ENCODE measurements at places on chromosomes 1 and 21.

DNA sequence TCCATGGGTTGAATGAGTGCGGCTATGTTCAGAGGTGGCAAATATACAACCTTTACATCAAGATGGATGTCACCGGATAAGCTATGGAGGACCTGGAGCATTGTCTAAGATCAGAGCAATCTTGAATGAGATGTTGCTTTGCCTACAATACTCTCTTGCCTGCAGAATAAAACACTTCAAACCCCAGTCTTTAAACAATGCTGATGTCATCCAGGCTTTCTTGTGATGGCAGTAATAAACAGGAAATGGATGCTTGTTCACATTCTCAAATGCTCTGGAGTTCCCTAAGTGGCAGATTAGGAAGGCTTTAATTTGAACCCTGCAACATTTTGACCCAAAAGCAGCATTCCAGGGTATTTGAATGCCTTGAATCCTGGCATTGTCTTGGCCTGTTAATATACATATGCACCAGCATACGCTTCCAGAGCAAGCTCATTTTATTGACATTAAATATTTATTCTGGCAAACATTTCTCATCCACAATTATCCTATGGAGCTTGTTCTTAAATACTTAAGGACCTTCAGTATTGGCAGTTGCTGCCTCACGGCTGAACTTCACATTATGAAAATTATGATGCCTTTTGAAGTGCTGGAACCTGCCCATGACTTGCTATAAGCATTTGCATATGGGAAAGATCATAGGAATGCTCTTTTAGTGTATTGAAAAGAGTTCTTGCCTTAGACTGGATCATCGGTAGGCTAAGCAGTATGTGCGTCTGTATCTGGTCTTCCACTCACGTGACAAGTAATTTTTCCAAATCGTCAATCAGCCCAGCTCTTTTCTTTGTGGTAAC lies 422.7 kb downstream of the SIPA1L2 start:
- no peak for DNase-seq

GRCh38 chr1:211822677-211823407 lies 7.7 kb downstream of the LPGAT1 start:
- no peak for DNase-seq

GRCh38 chr1:112083487-112083886 lies 94.0 kb upstream of the KCND3 start:
- DNase-seq, result no peak

- DNase-seq, result no peak
Measured at GRCh38 chr21:43899307-43900077, 34.5 kb downstream of the AGPAT3 start.

DNA sequence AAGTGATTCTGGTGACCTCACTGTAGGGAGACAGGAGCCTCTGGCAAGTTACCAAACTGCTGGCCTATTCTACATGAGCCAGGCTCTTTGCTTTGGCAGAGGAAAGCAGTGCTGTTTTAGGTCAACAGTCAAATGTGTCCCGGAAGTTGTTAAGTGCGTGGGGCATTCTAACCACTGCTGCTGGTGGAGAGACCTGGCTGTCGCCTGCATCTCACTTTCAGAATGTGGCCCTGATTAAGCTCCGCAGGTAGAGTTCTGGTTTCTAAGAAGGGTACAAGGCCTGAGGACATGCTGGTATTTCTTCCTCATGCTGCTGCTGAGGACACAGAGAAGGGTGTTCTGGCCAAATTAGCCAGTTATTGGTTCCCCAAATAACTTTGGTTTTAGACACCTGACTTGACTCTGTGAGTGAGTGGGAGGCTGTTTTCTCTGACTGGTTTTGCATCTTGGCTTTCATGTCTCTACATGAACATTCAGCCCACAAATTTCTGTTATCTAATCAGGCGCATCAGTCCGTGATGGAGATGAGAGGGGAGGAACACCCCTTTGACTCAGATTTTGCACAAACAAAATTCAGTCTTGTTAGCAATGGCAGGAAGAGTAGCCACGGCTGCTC lies 120.8 kb downstream of the LMO4 start:
- peak; percentile 4 for DNase-seq

- DNase-seq, result no peak
Measured at GRCh38 chr1:61670016-61670415, 54.9 kb downstream of the TM2D1 start.

GRCh38 chr1:150749720-150750311 lies 15.8 kb downstream of the CTSS start:
- DNase-seq, result no peak

DNA sequence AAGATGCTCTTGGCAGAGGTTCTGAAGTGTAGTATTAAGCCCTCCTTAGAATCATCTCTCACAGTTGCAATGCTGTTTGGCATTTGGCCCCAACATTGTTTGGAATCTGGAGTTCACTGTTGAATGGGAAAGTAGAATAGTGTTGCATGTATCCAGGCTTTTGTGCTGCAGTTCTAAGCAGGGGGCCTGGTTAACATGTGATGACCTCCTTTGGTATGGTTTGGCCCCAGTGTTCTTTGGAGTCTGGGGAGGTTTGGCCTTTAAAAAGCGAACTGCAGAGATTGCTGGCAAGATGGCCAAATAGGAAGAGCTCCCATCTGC lies 61.8 kb upstream of the PLD5 start:
- no peak for DNase-seq

GRCh38 chr1:62250126-62250726 lies 55.6 kb downstream of the L1TD1 start:
- DNase-seq, result no peak

GRCh38 chr21:41254090-41254700 lies 62.4 kb upstream of the FAM3B start:
- no peak for DNase-seq

- DNase-seq, result no peak
Measured at GRCh38 chr1:239676522-239677273, 290.3 kb downstream of the CHRM3 start.

DNA sequence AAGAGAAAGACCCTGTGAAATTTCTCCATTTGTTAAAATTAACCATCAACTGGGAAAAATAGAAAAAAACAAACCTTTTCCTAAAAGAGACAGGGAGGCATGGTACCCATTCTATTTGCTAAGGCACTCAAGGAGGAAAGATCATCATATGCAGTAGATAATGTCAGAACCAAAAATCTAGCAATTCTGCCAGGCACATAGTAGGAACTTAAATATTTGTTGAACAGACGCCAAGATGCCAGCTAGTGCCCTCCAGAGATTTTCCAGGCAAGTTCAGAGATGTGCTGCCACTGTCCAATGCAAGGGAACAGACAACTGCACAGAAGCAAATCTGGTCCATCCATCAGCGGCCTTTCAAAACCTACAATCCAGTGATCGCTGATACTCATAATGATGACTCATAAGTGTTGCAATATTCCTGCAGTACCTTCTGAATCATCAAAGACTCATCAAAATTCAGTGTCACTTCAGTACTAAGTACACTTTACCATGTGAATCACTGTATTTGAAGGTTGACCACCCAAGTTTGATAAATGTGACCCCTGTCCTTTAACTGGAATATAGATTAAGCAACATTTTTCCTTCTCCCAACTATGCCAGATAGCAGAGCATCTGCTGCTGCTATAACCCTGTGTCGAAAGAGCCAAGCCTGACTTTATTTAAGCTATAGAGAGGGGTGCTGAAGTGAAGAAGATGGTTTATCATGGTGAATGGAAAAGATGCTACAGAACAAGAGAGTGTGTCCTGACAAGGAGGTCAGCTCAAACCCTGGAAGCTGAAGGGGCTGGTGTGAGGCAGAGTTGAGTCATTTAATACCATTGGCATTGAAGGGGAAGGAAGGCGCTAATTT lies 99.1 kb downstream of the MT1HL1 start:
- DNase-seq, result peak; percentile 9

GRCh38 chr1:229065613-229066012 lies 205.3 kb upstream of the RAB4A start:
- DNase-seq, result no peak

- no peak for DNase-seq
Measured at GRCh38 chr1:208510192-208510952, 266.2 kb upstream of the PLXNA2 start.

DNA sequence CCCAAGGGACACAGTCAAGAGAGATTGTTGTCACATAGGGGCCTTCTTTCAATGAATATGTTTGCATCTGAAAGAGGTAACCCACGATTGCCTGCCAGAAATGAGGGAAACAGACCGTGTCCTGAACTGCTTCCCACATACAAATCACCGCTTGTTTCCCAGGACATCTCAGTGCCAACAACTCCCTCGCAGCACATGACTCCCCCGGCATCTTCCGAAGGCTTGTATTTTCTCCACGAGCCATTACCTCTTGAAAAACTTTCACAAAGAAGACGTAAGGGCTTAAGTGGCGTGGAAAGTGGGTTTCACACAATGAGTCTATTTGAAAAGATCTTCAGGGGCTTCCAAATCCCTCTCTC lies 31.6 kb upstream of the PDE9A start:
- DNase-seq, result no peak

DNA sequence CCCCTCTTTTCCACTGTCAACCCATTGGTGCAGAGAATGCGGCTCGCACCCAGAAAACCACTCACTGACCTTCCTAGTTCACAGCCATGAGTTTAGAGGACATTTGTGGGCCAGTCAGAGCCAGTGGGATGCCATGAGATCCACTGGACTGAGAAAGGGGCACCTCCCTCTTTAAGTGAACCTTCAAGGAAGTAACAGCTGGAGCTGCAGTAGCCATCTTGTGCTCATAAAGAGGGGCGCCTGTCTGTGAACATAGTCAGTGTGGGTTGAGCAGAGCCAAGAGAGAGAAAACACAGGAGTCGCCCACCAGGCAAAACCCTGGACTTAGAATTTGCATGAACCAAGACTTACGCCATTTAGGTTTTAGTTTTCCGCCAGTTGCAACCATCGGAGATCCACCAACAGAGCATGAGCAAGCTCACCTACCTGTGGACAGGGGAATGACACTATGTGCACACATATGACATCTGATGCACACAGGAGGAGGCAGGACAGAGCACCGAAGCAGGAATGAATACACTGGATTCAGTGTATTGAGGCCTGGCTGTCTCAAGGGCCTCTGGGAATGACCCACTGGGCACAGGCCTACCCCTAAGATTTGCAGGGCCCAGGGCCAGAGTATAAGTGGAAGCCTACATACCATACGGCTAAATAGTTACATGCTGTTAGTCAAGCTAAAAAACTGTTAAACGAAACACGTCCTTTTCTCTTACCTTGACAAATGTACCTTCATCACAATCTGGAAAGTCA lies 151.6 kb downstream of the GRIK3 start:
- DNase-seq, result no peak

- DNase-seq, result no peak
Measured at GRCh38 chr1:113488576-113489177, 98.4 kb downstream of the MAGI3 start.

DNA sequence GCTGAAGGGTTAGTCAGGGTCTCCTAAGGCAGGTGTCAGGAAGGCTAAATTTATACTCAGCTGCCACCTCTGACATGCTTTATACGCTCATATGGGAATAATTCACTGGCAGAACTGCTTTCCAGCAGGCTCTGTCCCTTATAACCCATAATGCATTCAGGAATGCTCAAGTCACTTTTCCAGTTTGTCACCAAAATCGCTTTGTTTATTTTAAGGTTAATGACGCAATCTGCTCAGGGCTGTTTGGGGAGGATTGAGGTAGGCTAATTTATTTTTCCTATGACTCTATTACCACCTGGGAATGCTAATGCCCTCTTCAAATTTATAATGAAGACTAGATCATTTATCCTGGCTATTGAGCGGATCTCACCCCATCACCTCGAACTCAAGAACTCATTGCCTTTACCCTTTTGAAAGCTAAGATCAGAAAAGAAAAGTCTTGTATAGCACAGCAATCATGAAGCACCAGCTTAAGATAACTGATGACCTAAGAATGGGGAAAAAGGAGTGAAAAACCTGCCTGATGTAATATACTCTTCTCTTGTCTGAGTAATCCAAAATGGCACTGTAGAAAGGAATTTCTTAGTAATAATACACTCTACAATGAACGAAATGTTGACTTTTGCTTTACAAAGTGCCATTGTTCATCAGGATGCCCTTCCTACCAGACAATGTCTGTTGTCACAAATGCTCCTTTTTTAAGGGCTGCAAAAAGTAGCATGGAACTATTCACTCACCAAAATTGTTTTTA lies 97.9 kb upstream of the EXO1 start:
- DNase-seq, result no peak

DNA sequence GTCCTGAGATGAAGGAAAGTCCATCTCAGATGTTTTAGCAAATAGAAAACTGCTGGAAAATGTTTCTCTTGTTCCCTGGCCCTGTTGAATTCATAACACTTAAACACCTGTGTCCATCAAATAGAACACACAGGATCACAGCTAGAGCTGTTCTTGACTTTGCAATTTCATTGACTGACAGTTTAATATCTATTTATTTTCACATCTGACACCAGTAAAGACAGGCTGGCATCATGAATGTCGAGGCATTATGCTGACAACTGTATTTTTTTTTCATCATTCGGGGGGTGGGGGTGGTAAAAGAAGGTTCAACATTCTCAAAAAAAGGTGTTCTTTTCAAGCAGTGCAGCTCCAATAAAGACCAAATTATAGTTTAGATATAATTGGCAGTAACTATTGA lies 591.2 kb upstream of the PTBP2 start:
- DNase-seq, result no peak

DNA sequence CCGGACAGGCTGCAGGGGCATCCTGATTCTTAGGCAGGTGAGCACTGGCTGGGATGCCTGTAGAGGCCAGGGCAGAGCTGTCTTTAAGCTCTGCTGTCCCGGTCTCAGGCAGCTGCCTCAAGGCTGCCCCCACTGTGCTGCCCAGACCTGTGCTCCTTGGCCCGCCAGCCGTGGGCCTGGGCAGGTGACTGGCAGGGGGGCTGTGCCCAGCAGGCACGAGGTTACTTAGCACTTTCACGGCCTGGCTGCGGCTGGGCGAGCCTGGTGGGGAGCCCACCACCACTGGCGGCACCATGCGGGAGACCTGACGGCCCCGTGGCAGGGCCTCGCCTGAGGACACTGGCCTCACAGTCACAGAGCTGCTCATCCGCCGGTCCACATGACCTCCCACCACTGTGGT lies 8.2 kb downstream of the CRYBG2 start:
- DNase-seq, result no peak

- DNase-seq, result no peak
Measured at GRCh38 chr21:27555996-27556395, 589.1 kb upstream of the ADAMTS5 start.

GRCh38 chr1:17646444-17647280 lies 107.2 kb downstream of the ARHGEF10L start:
- DNase-seq, result no peak

DNA sequence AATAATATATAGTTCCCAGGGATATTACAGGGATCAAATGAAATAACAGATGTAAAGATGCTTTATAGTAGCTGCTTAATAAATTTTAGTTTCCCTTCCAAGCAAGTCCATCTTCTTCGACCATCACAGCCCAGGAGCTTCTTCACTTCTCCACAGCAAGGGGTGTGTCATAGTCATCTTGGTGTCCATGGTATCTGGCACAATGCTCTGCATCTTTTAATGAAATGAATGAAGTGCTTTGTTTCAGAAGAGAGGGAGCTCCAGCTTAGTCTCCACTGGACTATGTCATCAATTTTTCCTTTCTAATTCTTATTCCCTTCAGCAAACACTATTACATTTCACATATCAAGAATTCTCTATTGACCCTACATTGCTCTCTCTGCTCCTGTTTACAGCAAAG lies 4.9 kb upstream of the MACF1 start:
- DNase-seq, result no peak

Data from CD4-positive, alpha-beta T cell (primary cell).